ENCODE measurements at places on chromosomes 2 and 18.
A peak's percentile ranks its signal among the peaks of the same experiment; 100 is the strongest.

DNA sequence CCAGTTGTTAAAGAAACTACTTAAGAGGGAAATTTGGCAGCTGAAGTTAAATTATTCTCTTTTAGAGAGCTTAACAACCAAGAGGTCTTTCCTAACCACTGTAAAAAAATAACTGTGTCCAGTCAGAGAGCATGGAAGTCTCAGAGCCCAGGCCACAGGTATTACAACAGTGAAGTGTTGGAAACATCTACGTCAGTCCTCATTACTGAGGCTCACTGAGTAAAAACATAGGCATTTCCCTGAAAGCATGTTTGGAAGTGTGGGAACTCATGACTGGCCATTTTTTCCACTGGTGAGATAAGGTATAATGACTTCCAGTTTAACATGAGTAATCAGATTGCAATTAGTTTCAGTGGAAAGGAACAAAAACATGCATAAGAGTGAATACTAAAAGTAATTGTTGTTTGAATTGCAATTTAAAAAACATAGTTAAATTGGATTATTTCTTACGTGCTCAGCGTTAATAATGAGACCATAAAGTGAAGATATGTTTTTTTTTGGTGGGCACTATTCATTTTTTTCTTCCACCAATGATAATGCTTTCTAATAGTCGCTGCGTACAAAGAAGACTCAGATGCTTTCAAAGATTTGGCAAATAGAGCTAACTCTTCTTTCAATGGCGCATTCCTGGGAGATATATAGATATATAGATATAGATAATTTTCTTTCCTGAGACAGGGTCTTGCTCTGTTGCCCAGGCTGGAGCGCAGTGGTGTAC, 60.8 kb downstream of the EFEMP1 start:
- no peak for DNase-seq

GRCh38 chr2:212713681-212714080, 175.1 kb upstream of the ERBB4 start:
- DNase-seq = no peak

- DNase-seq = no peak
Measured at GRCh38 chr2:120287183-120288015, 34.7 kb downstream of the RALB start.

DNA sequence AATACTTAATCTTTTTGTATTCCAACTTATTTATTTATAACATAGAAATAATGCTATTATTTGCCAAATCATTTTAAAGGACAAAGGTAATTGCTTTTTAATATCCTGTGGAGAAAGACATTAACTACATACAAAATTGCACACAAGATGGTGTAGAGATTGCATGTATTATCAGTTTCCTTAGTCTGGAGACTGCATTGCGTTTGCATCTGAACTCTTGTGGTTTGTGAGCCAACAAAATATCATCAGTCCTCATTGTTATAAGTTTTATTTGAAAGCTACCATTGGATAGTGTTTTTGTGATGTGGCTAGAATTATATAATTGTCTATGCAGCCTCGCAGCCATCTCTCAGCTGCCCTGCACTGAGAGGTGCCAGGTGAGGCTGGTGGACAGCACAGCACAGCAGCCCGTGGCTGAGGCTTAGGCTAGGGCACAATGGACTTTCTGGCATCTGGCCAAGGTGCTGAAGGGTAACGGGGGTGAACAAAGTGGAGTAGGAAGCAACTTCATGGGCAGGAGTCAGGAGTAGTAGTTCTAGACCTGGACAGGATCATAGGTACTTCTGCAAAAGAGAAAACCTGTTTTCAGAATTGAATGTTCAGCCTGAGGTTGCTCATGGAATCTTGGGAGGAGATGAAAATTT, 15.1 kb downstream of the RASGRP3 start:
- DNase-seq = no peak

- DNase-seq = peak; percentile 17
Measured at GRCh38 chr18:73980289-73980979, 167.2 kb downstream of the FBXO15 start.

GRCh38 chr2:111122631-111123421, 2.1 kb downstream of the BCL2L11 start:
- DNase-seq = peak; percentile 45

GRCh38 chr2:26346454-26347053, at the start of gene ADGRF3:
ADGRF3 (minus strand) TSS chr2:26346789; CDS start chr2:26346234, 555 bp downstream.
- peak; percentile 34 for DNase-seq

GRCh38 chr2:189837326-189837725, 53.1 kb downstream of the PMS1 start:
- DNase-seq = no peak

DNA sequence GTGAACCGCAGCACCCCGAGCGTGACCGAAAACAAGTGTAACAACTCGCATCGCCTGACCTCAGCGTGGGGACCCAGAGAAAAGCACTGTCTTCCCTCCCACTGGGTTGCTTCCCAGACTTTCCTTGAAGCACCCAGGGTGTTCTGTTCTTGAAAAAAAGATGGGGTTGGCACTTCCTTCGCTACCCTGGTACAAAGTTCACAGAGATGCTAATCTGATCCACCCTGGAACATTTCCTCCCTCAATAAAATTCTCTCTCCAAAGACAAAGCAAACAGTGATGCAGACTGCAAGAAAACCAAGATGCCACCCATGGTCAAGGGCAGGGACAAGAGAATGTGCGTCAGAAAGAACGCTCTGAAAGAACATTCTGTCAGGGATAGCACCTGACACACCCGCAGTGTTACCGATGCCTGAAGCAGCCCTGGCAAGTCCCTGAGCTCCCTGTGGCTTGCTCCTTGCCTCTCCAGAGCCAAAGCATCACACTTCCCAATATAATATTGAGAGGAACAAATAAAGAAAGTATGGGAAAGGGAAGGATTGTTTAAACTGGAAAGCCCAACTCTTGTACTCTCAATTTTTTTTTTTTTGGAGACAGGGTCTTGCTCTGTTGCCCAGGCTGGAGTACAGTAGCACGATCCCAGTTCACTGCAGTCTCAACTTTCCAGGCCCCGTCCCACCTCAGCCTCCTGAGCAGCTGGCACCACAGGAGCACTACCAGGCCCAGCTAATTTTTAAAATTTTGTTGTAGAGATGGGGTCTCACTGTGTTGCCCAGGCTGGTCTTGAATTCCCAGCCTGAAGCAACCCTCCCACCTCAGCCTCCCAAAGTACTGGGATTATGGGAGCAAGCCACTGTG, 70.7 kb downstream of the TBC1D8 start:
- no peak for DNase-seq

GRCh38 chr2:234843411-234843810, 108.4 kb upstream of the SH3BP4 start:
- DNase-seq = no peak

GRCh38 chr2:192265751-192266150, 71.0 kb upstream of the TMEFF2 start:
- DNase-seq = no peak

DNA sequence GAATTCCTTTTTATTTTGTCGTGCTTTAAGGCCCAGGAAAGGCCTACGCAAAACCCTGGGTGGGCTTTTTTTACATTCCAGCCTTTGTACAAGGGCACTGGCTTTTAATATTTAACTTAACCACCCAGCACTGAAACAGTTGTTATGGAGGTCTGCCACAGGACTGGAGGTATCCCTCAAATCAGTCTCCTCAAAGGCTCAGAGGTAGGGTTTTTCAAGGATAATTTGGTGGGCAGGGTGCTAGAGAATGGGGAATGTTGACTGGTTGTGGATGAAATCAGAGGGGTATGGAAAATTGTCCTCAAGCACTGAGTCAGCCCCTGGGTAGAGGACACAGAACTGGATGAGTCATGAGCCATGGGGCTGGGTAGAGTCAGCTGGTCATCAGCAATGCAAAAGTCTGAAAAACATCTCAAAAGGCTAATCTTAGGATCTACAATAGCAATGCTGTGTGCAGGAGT, 443.1 kb downstream of the THSD7B start:
- no peak for DNase-seq
